Activated CD4-positive, alpha-beta T cell treated with anti-CD3 and anti-CD28 coated beads for 24 hours (primary cell): ENCODE measurements at places on chromosomes 1 and 21.

- DNase-seq, result no peak
These were observed 14.4 kb downstream of the SARS1 start for GRCh38 chr1:109228167-109228566.

GRCh38 chr21:44057960-44058651, 46.0 kb downstream of the TRAPPC10 start:
- peak; percentile 41 for DNase-seq

- DNase-seq, result no peak
These were observed 614.9 kb upstream of the TMPRSS15 start for GRCh38 chr21:19018529-19018928.

GRCh38 chr1:224922404-224923164, 6.9 kb upstream of the DNAH14 start:
- DNase-seq, result no peak

GRCh38 chr1:91672601-91673161, 172.0 kb downstream of the CDC7 start:
- peak; percentile 7 for DNase-seq

DNA sequence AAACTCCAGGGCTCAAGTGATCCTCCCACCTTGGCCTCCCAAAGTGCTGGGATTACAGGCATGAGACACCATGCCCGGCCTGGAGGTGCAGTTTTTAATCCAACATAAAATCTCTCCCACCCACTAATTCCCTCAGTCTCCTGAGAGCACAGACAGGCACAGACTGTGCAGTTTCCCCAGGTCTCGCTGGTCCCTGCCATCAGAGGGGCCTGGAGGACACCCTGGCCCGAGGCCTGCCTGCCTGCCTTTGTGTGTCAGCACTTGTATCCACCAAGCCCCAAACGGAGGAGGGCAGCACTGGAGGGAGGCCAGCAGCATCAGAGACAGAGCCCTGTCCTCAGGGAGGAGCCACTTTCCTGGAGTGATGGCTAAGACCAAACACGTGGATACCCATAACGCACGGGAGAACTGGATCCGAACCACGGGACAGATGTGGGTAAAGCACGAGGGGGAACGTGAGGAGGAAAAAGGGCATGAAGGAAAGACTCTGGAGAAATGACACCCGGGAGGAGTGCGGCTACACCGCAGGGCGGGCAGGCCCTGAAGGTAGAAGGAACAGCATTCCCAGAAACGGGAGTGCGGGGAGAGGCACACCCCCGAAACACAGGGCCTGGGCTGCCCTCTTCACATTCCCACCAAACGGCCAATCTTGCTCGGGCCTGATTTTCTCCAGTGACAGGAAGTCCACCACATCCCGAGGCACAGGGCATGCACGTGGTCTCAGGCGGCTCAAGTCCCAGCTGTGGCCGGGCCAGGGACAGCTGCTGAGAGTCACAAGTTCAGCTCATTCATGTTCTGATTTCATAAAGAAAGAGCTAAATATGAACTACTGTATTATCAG, 29.7 kb downstream of the NPHP4 start:
- no peak for DNase-seq

GRCh38 chr1:180250499-180250770, 20.4 kb downstream of the LHX4 start:
- DNase-seq, result no peak

- peak; percentile 12 for DNase-seq
These were observed 201.9 kb downstream of the TOMM20 start for GRCh38 chr1:234926559-234927311.

DNA sequence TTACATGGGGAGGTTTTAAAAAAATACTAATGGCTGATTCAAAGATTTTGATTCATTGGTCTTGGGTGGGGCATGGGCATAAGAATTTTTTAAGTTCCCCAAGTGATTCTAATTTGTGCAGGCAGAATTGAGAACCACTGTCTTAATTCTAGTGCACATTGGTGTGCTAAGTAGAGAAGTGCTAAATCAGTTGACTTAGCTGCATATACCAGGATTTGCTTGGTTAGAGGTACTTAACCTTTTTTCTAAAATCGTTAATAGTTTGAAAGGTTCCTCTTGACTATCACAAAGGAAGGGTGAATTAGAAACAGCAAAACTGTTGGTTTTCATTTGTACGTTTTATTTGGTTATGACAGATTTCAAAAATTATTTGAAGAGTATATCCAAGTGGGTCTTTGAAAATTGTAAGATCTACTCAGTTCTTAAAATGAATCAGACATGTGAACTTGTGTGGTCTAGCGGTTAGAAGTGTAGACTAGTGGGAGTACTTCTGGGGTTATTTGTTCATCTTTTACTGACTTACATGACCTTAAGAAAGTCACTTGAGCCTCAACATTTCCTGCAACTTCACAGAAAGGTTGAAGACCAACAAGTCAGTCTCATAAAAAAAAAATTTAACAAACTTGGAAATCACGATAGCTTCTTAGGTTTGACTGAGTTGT, 66.7 kb downstream of the RPAP2 start:
- DNase-seq, result no peak

- DNase-seq, result no peak
These were observed 3.9 kb downstream of the EXTL1 start for GRCh38 chr1:26025517-26025916.
